Hindlimb muscle (tissue), 1 donor: ENCODE measurements at places on chromosomes 4 and X. TPM values are rescaled to one million over a fixed set of nuclear protein-coding genes. Genes with fewer than 3 reads are reported as not detected.

Gene GABRG1
- not detected for polyA plus RNA-seq

Gene PDZD4
- 2.4 TPM for polyA plus RNA-seq

Gene CLDN22
- not detected for polyA plus RNA-seq

Gene TECRL
- 65.5 TPM for polyA plus RNA-seq

Gene FRG2
- polyA plus RNA-seq: not detected

Gene PRDM5
- 10.0 TPM for polyA plus RNA-seq

Gene ARHGAP4
- 26.4 TPM for polyA plus RNA-seq

Gene XAGE1B
- not detected for polyA plus RNA-seq

Gene DNAAF6
- polyA plus RNA-seq: not detected

Gene BST1
- 4.3 TPM for polyA plus RNA-seq

Gene RAI2
- 9.7 TPM for polyA plus RNA-seq

Gene DCAF8L2
- not detected for polyA plus RNA-seq

Gene SLC10A3
- 12.2 TPM for polyA plus RNA-seq

Gene FGF2
- 5.9 TPM for polyA plus RNA-seq

Gene HSFX2
- 0.46 TPM for polyA plus RNA-seq

DNA sequence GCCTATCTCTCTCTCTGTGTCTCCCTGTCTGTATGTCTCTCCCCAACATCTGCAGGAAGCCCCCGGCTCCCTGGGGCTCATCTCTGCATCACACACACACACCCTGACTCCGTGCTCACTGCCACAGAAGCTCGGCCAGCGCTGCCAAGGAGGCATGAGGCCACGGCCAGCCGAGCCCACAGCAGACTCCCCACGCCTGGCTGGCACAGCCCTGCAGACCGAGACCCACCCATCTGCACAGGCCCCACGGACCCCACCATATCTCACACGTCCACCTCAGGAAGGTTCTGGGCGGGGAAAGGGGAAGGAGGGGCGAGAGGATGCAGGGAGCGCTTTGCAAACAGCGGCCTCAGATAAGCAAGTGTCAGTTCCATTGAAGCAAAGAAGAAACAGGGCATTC lies 28.5 kb upstream of the SLC25A6 start:
- no peak for DNase-seq

- no peak for DNase-seq
Measured at GRCh38 chr4:37780444-37781130, 45.9 kb upstream of the PGM2 start.

- DNase-seq: no peak
Measured at GRCh38 chr4:185651137-185651677, 115.9 kb upstream of the PDLIM3 start.

DNA sequence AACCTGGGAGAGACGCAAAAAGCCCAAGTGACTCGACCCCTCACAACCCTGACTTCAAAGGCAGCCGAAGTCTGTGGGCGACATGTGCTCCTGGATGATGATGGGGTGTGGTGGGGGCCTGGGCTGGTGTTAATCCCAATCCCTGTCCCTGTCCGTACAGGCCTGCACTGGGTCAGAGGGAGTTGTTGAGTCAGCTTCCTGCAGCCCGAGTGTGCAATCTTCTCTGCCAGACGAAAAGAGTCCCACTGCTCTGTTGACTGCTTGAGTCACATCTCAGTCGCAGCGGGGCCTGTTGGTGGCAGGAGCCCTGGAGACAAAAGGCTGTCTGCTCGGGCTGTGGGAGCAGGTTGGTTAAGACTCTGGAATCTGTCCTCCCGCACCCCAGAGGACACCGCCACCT lies 10.3 kb downstream of the FAM3A start:
- no peak for DNase-seq

GRCh38 chr4:184331268-184331995 lies 113.8 kb upstream of the ENPP6 start:
- no peak for DNase-seq

- DNase-seq: no peak
Measured at GRCh38 chr4:2353222-2354107, 65.0 kb downstream of the ZFYVE28 start.

GRCh38 chrX:42739258-42739657 lies 38.7 kb downstream of the PPP1R2C start:
- DNase-seq: no peak

- peak; percentile 32 for DNase-seq
Measured at GRCh38 chrX:3576886-3577501, 136.5 kb downstream of the PRKX start.

DNA sequence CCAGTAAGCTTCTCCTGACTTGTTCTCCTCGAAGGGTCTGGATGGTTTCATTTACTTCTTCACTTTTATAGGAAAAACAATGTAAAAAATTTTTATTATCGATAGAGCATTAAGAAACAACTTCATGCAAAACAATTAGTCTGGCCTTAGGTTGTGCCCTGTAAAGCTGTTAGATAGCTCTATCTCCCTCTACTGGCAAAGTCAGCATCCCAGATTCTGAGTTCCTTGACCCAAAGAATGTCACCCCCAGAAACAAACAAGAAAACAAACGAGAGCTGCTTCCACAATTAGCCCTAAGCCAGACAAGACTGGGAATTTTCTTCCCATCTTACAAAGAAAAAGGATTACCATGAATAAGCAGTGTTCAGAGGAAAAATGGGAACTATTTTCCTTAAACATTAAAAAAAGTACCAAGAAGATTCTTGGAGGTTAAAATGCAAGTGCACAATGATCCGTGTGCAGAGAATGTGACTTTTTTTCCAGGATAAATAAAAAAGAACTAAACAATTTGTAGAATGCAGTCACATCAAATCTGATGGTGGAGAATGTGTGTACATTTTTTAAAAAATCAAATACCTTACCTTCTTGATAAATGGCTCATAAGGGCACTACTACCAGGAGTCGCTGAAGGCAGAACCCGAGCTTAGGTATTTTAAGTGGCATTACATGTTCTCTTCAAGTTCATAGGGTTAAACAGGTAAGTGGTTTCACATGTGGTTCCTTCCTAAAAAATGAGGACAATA lies 293.2 kb downstream of the FBXO8 start:
- DNase-seq: no peak

DNA sequence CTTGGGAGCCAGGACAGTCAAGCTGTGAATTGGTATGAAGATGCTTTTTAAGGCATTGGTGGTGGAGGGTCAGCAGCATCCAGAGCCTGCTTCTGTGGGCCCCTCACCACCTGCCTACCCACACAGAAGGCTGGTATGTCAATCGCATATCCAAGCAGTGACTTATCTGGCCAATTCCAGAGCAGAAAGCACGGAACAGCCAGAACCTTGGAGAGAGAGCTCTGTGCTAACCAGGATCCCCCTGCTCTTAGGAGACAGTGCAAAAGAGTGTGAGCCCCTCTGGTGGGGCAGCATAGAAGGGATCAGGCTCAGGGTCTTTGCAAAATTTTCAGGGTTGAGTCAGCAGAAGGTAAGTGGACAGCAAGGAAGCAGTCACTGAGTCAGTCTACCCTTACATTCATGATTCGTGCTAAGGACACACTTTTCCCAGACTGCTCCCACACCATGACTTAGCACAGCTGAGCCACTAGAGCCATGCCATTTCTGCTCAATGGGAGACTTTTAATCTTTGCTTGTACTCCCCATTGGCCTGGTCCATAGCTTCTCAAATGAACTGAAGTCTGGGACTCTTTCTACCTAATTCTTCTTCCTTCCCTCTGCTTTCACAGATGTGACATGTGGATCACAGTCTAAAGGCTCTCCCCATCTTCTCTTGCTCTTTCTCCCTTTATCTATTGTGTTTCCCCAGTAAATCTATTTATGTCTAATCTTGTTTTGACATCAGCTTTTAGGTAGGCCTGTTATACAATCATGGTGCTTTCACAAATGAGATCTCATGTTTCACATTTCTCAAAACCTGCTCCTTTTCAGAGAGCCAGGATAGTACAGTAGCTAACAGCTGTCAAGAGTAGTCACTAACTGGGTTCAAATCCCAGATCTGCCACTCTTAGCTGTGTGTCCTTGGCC lies 20.0 kb downstream of the MORF4L2 start:
- DNase-seq: no peak

DNA sequence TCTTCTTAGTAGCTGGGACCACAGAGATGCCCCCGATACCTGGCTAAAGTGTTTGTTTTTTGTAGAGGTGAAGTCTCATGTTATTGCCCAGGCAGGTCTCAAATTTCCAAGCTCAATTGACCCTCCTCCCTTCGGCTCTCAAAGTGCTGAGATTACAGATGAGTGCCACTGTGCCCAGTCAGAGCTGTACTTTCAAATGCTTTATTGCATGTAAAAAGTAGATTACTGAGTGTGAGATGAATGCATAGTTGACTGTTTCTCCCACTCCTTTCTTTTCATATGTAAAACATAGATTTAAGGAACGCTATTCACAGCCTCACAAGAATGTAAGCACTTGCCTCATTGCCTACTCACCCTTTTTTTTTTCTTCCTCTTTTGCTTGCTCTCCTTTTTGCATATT lies 984.4 kb upstream of the PABPC4L start:
- no peak for DNase-seq

GRCh38 chrX:7247346-7247745 lies 99.4 kb upstream of the PUDP start:
- no peak for DNase-seq

DNA sequence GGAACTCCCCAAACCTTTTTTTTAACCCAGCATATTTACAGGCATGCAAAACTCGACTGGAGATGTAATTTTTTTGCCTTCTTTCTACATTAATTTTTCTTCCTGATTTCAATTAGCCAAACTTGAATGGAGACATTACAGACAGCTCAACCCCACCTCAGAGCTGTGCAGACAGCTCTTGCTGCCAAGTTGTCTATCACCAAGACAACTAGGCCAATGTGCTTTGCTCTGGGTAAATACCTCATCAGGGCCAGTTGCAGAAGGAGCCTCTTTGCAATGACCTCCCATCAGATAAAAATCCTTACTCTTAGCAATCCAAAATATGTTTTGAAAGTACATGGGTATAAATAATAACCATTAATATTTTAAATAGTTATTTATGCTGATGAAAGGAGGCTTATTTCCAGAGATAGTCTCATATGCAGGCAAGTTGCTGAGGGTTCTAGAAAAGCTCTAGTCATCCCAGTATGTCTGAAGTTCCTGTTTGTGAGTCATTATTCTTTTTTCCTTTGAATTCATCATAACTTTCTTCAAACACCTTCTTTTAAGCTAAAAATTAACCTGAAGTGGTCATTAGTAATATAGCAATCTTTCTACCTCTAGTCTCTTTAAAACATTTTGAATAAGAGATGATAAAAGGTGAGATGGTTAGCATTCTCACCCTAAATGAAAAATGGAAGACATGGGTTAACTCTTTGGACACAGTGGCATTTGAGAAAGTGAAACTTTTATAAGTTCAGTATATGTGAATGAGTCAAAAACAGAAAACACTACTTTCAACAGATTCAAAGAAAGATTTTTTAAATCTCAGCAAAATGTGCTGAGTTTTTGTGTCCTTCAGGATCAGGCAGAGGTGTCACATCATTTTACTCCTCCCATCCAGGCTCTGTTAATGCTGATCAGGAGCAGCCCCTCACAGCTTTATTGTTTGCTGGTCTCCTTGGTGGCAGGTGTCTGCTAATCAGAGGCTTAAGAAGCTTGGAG lies 475.5 kb upstream of the FGF16 start:
- no peak for DNase-seq

DNA sequence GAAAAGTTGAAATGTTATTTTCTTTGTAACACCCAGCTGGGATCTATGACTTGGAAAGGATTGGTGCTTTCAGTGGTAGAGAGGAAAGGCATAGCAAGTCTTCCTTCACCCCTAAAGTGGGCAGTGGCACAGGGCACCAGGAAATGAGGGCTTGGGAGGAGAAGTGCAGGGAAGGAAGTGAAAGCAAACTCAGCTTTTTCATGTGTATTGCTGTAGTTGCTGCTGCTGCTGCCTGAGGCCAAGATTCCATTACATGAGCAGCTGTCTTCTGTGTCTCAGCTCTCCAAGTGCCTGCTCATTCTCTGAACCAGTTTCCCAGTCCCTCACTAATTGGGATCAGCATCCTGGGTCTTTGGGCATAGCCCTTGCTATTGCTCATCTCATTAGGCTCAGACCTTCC lies 2.6 kb downstream of the HCCS start:
- DNase-seq: no peak

DNA sequence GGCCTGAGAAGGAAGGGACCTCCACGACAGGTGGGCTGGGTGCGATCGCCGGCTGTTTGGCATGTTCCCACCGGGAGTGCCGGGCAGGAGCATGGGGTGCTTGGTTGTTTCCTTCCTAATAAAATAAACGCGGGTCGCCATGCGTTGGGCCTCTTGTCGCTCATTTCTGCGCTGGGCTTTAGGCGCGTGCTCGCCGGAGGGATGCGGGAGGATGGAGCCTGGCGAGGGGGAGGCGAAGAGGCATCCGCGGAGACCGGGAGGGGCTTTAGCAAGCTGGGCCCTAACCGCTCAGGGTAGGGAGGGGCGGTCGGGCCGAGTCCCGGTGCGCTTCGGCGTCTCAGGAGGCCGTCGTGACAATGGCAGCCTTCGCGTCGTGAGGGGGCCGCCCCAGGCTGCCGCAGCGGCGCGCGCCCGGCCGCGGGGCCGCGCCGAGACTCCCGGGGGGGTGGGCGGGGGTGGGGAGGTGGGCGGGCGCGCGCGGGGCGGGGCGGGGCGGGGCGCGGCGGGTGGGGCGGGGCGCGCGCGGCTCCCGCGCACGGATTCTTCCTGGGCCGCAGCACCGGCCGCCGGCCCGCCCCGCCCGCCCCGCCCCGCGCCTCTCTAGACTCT lies 476 bp upstream of the GDI1 start:
- no peak for DNase-seq

GRCh38 chr4:76209881-76210280 lies 3.7 kb downstream of the SCARB2 start:
- DNase-seq: no peak

- no peak for DNase-seq
Measured at GRCh38 chr4:6769233-6769988, 13.1 kb upstream of the KIAA0232 start.

GRCh38 chrX:120315776-120316175 lies 4.5 kb upstream of the TMEM255A start:
- DNase-seq: no peak

- no peak for DNase-seq
Measured at GRCh38 chr4:11631416-11631815, 202.7 kb upstream of the HS3ST1 start.

GRCh38 chr4:101218894-101219293 lies 128.4 kb downstream of the PPP3CA start:
- no peak for DNase-seq

DNA sequence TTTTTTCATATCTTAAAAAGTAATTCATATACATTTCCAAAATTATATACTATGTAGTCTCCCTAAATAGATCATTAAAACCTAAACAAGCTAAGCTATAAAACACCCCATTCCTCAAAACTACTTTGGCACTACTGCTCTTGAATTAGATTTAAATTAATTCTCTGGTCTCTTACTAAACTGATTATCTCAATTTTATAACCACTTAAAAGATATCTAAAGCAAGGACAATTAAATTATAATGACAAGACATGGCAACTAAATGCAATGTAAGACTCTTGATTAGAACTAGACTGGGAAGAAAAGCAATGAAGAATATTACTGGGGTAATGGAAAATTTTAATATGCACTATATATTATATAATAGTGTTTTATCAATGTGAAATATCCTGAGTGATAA lies 27.9 kb downstream of the TMEM184C start:
- no peak for DNase-seq

GRCh38 chr4:188400451-188400850 lies 261.2 kb downstream of the TRIML1 start:
- DNase-seq: no peak

GRCh38 chrX:72100824-72101351 lies 30.8 kb downstream of the RTL5 start:
- no peak for DNase-seq

- no peak for DNase-seq
Measured at GRCh38 chrX:142256935-142257334, 51.8 kb upstream of the MAGEC2 start.
